ENCODE measurements at places on chromosomes 4 and X. TPM values are rescaled to one million over a fixed set of nuclear protein-coding genes. Genes with fewer than 3 reads are reported as not detected.

DNA sequence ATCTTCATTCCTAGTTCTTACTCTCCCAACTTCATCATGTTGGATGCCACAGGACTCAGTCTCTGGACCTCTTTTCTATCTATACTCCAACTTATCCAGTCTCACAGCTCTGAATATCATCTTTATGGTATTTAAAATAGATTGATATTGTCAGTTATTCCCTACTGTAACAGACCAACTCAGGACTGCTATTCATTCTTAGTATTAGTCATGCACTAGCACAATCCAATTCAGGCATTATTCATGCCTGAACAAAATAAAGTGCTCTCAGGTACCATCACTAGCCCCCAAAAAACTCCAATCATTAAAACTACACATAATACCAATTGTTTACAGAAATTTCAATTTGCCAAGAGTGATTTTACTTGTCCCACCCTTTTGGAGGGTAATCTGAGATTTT is 37.7 kb downstream of the FRYL start:
- H3K36me3 ChIP-seq: peaks cover 39% of the 10 kb centered on the region
- no peaks in the 10 kb centered on the region for H3K27me3 ChIP-seq
- H3K4me1 ChIP-seq: peaks cover 77% of the 10 kb centered on the region
- no peak for DNase-seq

Gene ARHGAP36
- total RNA-seq: not detected

Gene TEX13C
- not detected for total RNA-seq

Gene TIGD4
- total RNA-seq: 0.42 TPM

Gene TCP11X2
- total RNA-seq: not detected

Gene AMER1
- total RNA-seq: 4.3 TPM
